Activated T-helper 17 cell treated with anti-CD3 and anti-CD28 coated beads, Interleukin-2, amount 50 U/mL, for 72 hours (primary cell): ENCODE measurements at places on chromosomes 7 and 10. TPM values are rescaled to one million over a fixed set of nuclear protein-coding genes. Genes with fewer than 3 reads are reported as not detected.
A peak's percentile ranks its signal among the peaks of the same experiment; 100 is the strongest.

The UCMA gene
- total RNA-seq: not detected

The GRB10 gene
- total RNA-seq: 1.1 TPM

GRCh38 chr7:28142650-28143049 lies 37.9 kb downstream of the JAZF1 start:
- peak; percentile 46 for ATAC-seq

- ATAC-seq: no peak
Measured at GRCh38 chr10:71705582-71705981, 14.0 kb downstream of the C10orf105 start.

GRCh38 chr10:31770307-31770902 lies 158.2 kb downstream of the ARHGAP12 start:
- peak; percentile 78 for ATAC-seq

The DOCK4 gene
- total RNA-seq: 1.5 TPM

GRCh38 chr10:112353046-112353445 lies 20.9 kb upstream of the ACSL5 start:
- ATAC-seq: no peak

- no peak for ATAC-seq
Measured at GRCh38 chr7:105307163-105307672, 81.5 kb downstream of the SRPK2 start.
